ENCODE measurements at places on chromosomes 1 and 21.

DNA sequence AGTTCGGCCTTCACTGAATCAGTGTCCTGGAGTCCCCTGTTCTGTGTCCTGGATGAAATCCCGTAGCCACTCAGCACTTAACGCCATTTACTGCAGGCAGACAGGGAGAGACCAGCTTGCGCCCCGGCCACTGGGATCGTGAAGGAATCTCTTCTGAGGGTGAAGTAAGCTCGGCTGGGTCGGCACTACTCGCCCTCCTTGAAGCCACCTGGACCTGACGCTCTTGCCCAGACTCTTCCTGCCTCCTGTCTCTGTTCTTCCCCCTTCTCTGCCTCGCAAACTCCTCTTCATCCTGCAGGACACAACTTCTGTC lies 99.9 kb upstream of the ZBTB40 start:
- DNase-seq = no peak

- no peak for DNase-seq
These were observed 104.7 kb downstream of the CASZ1 start for GRCh38 chr1:10691740-10692125.

GRCh38 chr1:32806290-32806689 lies 10.9 kb downstream of the YARS1 start:
- DNase-seq = no peak

DNA sequence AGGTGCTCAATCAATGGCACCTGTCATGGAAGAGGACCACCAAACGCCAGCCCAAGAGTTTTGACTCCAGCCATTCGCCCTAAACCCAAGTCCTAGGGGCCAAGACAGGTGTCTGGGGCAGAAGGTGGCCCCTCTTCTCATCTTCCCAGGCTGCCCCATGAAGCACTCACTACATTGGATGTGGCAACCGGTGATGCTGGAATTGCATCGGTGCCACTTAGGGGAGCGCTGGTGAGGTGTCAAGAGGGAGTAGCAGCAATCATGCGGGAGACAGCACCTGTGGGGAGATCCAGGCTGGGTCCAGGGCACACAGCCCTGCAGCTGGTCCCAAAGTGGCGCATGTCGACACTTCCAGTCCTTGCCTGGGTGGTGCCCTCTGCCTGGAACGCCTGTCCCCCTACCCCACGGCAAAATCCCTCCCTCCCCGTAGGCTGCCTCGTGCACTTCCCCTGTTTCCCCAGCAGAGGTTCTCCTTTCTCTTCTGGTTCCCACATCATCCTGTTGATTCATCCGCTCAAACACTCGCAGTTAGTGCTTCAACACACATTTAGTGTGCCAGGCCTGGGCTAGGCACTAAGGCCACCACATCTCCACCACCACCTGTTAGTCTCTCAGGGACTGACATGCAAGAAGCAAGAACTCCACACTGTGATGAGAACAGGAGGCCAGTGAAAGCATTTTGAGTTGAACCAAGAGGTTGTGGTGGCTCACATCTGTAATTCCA lies 18.5 kb downstream of the PLA2G2D start:
- no peak for DNase-seq

GRCh38 chr1:4253935-4254334 lies 353.9 kb upstream of the C1orf174 start:
- DNase-seq = no peak

All from stimulated activated CD8-positive, alpha-beta memory T cell treated with anti-CD3 and anti-CD28 coated beads, Interleukin-15, amount 100 ng/mL, for 48 hours (primary cell).